ENCODE measurements at places on chromosomes 3 and 15.

DNA sequence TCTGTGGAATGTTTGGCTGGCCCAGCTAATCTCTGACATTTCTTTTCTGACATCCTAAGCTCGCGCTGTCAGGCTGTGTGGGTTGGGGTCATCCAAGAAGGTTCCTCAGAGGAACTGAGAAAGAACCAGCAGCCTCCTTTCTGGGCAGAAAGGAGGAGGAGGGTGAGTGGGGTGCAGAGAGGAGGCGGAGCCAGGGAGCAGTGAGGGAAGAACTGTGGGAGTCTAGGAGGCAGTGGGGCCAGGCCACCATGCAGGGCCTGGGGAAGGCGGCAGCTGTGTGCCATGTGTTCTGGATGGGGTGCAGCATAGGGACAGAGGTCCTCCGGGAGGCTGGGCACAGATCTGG lies 5.3 kb downstream of the SEMA7A start:
- DNase-seq: no peak

DNA sequence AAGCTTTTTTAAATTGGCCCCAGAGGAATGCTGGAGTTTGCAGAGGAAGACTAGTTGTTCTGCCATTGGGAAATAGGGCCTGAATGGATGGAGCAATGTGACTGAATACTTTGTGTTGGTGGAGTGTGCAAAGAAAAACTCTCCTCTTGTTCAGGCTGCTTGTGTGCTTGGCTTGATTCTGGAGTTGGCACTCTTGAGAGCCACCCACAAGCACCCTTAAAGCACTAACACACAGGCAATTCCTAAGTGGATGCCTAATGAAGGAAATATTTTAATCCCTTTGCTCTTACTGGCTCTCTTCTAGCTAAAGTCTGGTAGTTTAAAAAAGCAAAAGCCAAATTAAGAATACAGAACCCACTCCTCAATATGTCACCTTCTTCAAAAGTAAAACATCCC lies 304.4 kb upstream of the C2CD4B start:
- no peak for DNase-seq

DNA sequence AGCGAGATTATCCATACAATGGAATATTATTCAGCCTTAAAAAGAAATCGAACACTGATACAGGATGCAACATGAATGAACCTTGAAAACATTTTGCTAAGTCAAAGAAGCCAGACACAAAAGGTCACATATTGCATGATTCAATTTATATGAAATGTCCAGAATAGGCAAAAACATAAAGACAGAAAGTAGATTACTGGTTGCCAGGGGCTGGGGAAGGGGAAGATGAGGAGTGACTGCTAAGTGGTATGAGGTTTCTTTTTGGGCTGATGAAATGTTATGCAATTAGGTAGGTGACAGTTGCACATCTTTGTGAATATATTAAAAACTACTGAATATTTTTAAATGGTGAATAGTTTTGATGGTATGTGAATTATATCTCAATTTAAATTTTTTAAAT lies 38.3 kb downstream of the LRRFIP2 start:
- DNase-seq: no peak

- no peak for DNase-seq
These were observed 15.7 kb downstream of the CHST13 start for GRCh38 chr3:126539558-126540250.

- DNase-seq: no peak
These were observed 600.2 kb upstream of the GRM7 start for GRCh38 chr3:6260551-6261191.

DNA sequence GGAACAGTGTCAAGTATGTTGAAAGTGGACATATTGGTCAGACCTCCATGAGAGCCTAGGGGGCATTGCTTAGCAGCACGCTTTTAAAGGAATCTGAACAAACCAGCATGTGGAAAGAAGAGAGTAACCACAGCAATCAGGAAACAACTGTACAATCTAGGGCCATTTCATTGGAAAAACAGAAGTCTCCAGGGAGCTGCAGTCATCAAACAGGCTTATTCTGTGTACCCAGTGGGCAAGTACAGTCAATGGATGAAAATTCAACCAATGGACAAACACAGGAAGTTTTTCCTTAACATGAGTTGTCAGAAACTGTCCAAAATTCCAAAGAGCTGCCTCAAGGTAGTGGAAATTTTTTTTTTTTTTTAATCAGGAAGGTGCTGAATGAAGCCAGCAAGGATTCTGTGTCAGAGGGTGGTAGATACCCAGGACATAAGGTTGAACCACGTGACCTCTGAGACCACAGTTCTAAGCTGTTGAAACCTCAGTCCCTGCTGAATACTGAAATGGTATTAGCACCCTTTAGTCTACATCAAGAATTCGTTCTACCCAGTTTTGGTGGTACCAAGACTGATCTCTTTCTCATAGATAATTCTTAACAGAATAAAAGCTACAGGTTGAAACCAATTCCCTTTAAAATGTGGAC lies 4.4 kb upstream of the DLG1 start:
- peak; percentile 86 for DNase-seq

DNA sequence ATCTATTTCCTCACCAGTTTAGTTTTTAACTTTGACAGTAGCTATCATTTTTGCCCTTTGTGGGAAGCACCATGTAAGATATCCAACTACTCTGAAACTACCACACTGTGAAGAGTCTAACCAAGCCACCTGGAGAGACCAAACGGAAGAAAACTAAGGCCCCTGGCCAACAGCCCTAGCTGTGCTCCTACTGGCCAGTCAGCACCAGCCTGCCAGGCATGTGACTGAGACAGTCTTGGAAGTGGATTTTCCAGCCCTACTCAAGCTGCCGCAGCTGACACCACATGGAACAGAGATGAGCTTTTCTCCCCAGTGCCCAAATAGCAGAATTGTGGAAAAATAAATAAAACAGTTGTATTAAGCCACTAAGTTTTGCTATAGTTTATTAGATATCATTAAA lies 2.9 kb upstream of the TBC1D5 start:
- no peak for DNase-seq

Data from M059J (cell line).